Colonic mucosa (tissue), 4 donors: ENCODE measurements at places on chromosomes 1 and 21. TPM values are rescaled to one million over a fixed set of nuclear protein-coding genes. Genes with fewer than 3 reads are reported as not detected.

DNA sequence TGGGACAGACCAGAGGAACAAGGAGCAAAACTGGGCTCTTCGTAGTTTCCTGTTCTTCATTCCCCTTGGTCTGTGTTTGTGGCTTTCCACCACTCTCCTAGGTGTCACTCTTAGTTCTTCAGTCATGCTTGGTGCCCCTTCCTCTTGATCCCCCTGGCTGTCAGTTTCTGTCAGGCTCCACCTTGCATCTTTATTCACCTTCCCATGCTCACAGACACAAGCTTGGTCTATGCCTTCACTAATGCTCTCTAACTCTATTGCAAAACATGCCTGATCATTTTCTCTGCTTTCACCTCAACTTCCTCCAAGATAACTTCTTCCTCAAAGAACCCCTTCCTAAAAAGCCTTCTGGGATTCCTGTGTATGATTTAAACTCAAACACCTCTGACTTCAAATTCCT is 122.9 kb downstream of the GLUL start:
- H3K27ac ChIP-seq, result no peak overlapping the region
- H3K4me1 ChIP-seq, result no peaks in the 10 kb centered on the region
- DNase-seq, result no peak
- no peaks in the 10 kb centered on the region for H3K36me3 ChIP-seq
- H3K4me3 ChIP-seq, result no peak overlapping the region
- no peaks in the 10 kb centered on the region for H3K27me3 ChIP-seq

GRCh38 chr1:104905322-104905721 is 1155.6 kb downstream of the AMY1C start:
- DNase-seq, result no peak
- no peak overlapping the region for H3K4me3 ChIP-seq
- H3K36me3 ChIP-seq, result no peaks in the 10 kb centered on the region
- H3K4me1 ChIP-seq, result no peaks in the 10 kb centered on the region
- H3K27me3 ChIP-seq, result no peaks in the 10 kb centered on the region

- H3K27ac ChIP-seq, result no peak overlapping the region
- no peak overlapping the region for H3K4me3 ChIP-seq
- no peaks in the 10 kb centered on the region for H3K27me3 ChIP-seq
- no peak for DNase-seq
These were observed 37.0 kb downstream of the LRIG2 start for GRCh38 chr1:113109908-113110554.

DNA sequence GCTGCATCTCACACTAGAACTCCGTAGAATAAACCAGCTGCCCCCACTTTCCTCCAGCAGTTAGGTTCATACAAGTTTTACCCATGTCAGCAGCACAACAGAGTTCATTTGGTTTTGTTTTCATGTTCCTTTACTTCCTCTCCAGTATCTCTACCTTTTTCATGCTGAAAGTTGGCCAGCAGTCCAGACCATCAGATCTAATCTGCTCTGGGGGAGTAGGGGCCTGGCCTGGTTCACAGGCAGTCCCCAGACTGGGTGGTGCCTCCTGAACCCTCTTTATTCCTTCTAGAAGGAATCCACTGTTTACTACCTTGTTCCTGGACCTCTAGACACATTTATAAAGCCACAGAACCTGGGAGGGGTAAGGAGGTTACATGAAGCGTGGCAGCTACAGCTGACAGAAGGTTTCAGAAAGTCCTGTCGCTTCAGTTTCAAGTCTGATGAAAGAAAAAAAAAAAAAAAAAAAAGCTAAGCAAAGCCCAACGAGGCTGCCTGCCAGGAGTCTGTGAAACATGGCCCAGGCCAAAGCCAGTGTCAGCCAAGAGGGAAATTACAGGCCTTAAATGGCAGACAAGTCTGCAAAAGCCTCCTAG is 184.6 kb upstream of the JUN start:
- peaks cover 4% of the 10 kb centered on the region for H3K4me1 ChIP-seq
- no peak overlapping the region for H3K4me3 ChIP-seq
- no peaks in the 10 kb centered on the region for H3K36me3 ChIP-seq
- H3K27me3 ChIP-seq, result no peaks in the 10 kb centered on the region
- peak overlapping the region; percentile 68 for H3K27ac ChIP-seq
- peak; percentile 53 for DNase-seq

DNA sequence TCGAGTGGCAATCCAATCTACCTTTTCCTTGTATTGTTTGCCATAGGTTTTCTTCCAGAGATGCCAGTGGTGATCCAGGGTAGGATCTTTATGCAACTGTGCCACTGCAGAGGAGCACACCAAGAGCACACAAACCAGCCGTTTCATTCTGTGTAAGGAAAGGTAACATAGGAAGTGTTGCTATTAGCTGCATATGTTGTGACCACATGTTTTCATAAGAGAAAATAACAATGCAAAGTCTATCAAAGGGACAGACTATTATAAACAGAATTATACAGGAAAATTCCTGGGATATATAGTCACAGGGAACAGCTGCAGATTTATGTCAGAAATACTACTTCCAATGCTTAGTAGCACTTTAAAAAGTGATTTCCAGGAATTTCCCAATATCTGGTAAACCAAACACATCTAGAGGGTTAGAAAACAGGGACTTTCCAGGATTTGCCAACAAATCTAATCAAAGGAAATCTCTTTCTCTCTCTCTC is 919 bp downstream of the CTSS start:
- peak overlapping the region; percentile 23 for H3K4me3 ChIP-seq
- H3K27ac ChIP-seq, result peak overlapping the region; percentile 78
- DNase-seq, result no peak
- no peaks in the 10 kb centered on the region for H3K36me3 ChIP-seq
- peaks cover 7% of the 10 kb centered on the region for H3K4me1 ChIP-seq
- no peaks in the 10 kb centered on the region for H3K27me3 ChIP-seq

DNA sequence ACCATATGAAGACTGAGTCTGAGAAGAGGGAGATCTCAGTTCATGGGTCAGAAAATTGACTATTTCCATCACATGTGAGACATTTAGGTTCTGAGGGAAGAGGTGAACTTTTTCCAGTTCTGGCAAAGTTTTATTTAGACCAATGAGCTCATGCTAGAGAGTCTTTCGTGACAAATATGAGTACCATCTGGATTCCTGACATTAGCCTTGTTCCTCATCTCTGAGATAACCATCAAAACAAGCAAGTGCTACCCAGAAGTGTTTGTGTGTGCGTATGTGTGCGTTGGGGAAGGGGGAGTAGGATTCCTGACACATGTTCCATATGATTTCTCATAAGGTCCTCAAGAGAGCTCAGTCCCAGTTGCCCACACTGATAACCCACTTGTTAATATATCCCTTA is 120.6 kb downstream of the FASLG start:
- H3K27ac ChIP-seq, result no peak overlapping the region
- H3K27me3 ChIP-seq, result no peaks in the 10 kb centered on the region
- no peaks in the 10 kb centered on the region for H3K36me3 ChIP-seq
- no peaks in the 10 kb centered on the region for H3K4me1 ChIP-seq
- H3K4me3 ChIP-seq, result no peak overlapping the region

- no peaks in the 10 kb centered on the region for H3K4me1 ChIP-seq
- DNase-seq, result peak; percentile 18
- H3K4me3 ChIP-seq, result no peak overlapping the region
- H3K27me3 ChIP-seq, result no peaks in the 10 kb centered on the region
- H3K27ac ChIP-seq, result no peak overlapping the region
- H3K36me3 ChIP-seq, result no peaks in the 10 kb centered on the region
These were observed 26.7 kb upstream of the ZNHIT6 start for GRCh38 chr1:85734931-85735330.

DNA sequence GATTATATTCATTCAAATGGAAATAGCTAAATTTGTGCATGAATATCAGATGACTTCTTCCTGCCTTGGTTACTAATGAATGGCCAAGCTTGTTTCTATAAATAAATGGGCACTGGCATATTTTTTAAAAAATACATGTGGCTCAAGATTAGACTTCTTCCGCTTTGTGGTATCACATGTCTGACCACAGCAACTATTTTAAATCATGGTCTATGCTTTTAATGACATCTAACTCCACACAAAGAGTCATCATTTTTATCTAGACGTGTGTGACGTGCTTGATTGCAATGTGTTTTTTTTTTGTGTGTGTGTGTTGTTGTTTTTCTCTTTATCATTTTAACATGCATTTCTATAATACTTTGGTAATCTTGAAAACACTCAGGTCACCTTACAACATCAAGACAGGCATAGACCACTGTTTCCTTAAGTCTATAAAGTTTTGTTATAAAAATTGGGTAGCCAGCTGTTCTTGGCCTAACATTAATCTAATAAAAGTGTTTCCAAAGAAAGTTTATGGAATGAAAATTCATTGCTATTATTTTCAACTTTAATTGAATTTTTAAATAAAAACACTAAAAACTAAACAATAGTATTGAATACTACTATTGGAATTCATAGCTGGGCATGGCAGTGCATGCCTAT is 29.5 kb downstream of the RGS1 start:
- H3K36me3 ChIP-seq, result no peaks in the 10 kb centered on the region
- H3K4me1 ChIP-seq, result no peaks in the 10 kb centered on the region
- no peak overlapping the region for H3K4me3 ChIP-seq
- H3K27ac ChIP-seq, result no peak overlapping the region
- DNase-seq, result no peak
- H3K27me3 ChIP-seq, result no peaks in the 10 kb centered on the region

DNA sequence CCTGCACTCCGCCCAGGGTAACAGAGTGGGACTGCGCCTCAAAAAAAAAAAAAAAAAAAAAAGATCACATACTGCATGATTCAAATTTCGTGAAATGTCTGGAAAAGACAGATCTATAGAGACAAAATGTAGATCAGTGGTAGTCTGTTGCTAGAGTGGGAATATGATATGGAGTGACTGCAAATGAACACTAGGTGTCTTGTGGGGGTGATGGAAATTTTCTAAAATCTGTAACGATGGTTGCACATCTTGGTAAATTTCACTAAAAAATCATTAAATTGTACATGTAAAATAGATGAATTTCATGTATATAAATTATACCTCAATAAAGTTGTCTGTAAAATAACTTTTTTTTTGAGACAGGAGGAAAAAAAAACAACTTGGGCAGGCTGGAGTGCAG is 5.5 kb downstream of the AIDA start:
- H3K27me3 ChIP-seq, result no peaks in the 10 kb centered on the region
- no peaks in the 10 kb centered on the region for H3K4me1 ChIP-seq
- no peak for DNase-seq
- H3K4me3 ChIP-seq, result no peak overlapping the region
- H3K27ac ChIP-seq, result no peak overlapping the region
- no peaks in the 10 kb centered on the region for H3K36me3 ChIP-seq

GRCh38 chr1:31423418-31423947 is 10.5 kb downstream of the SERINC2 start:
- no peak overlapping the region for H3K27ac ChIP-seq
- no peaks in the 10 kb centered on the region for H3K27me3 ChIP-seq
- H3K4me3 ChIP-seq, result no peak overlapping the region
- DNase-seq, result no peak

DNA sequence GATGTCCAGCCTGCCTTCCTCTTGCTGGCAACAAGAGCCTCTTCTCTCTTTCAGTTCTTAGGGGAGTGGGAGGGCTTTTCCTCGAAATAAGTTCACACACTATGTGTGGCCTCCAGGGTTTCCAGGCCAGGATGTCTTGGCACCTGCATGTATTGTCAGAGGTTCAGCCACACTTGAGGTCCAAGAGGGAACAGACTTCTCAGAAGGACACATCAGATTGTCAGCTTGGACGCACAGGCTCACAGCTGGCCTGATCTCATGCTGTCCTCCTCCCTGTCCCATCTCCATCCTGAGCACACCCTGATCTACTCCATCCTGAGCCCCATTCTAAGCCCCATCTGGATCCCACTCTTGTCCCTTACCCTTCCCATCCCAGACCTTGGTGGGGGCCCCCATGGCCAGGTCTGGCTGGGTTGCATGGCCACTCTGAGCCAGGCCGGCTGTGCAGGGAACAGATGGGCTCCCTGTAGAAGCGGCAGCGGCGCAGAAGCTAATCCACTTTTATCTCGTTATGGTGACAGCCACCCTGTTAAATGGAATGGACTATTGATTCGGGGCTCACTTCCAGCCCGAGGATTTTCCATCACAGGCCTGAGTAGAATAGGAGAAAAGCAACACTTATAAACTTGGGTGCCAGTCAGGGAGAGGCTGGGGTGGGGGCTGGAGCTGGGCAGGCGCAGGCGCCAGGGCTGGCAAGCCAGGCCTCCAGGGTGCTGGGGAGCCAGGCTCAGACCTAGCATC is 85.1 kb upstream of the CSF3R start:
- H3K4me1 ChIP-seq, result no peaks in the 10 kb centered on the region
- H3K27me3 ChIP-seq, result no peaks in the 10 kb centered on the region
- no peaks in the 10 kb centered on the region for H3K36me3 ChIP-seq
- DNase-seq, result no peak

GRCh38 chr1:18293291-18293690 is 185.7 kb downstream of the IGSF21 start:
- no peak overlapping the region for H3K4me3 ChIP-seq
- H3K27ac ChIP-seq, result no peak overlapping the region
- no peak for DNase-seq
- H3K27me3 ChIP-seq, result no peaks in the 10 kb centered on the region
- H3K4me1 ChIP-seq, result no peaks in the 10 kb centered on the region

GRCh38 chr1:21914880-21915640 is 22.1 kb downstream of the HSPG2 start:
- no peaks in the 10 kb centered on the region for H3K36me3 ChIP-seq
- peaks cover 28% of the 10 kb centered on the region for H3K4me1 ChIP-seq
- H3K27me3 ChIP-seq, result no peaks in the 10 kb centered on the region
- no peak for DNase-seq
- no peak overlapping the region for H3K4me3 ChIP-seq
- H3K27ac ChIP-seq, result peak overlapping the region; percentile 69

Gene DNALI1
- total RNA-seq, result 4.1 TPM

DNA sequence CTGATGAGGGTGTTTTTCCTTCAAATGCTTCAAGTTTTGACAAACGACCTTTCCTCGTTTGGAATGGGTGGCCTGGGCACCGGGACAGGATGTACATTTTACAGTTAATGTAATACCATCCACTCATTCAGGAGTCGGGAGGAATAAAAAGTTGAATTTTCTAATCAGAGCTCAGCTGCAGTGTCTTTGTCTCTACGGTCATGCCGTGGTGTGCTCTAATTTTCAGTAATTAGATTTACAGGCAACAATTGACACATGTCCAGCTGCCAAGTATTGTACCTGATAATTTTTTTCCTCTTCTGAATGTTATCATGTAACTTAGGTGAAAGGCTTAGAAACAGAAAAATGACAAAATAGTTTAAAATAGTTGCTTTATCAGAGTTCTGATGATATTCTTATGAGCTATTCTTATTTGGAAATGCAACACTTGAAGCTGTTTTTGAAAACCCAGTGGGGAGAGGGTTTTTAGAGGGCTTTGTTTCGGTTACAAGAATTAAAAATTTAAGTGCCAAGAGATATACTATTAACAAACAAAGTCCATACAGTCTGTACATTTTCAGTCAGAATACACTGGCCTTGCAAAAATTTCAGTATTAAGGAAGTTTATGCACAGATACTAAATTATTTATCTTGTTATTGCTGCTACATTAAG is 1.0 kb downstream of the CDKN2C start:
- H3K27ac ChIP-seq, result no peak overlapping the region
- no peaks in the 10 kb centered on the region for H3K36me3 ChIP-seq
- H3K4me1 ChIP-seq, result no peaks in the 10 kb centered on the region
- H3K4me3 ChIP-seq, result peak overlapping the region; percentile 79
- DNase-seq, result no peak

DNA sequence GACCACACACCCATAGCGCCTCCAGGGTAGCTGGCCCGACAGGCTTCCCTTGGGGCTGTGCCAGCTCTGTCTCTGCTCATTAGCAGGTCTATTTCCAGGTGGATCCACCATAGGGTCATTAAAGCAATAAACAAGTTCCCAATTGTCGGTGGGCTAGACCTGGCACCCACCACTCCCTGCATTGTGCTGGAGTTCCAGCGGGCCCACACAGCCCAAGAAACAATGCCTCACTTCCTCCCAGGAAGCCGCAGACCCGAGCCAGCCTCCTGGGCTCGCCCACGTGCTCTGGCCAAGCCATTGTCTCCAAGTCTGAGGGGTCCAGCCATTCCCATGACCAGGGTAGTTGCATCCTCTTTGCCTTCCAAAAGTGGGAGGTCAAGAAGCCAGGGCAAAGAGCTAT is 27.5 kb upstream of the SOX13 start:
- no peaks in the 10 kb centered on the region for H3K4me1 ChIP-seq
- H3K27me3 ChIP-seq, result no peaks in the 10 kb centered on the region
- no peak overlapping the region for H3K4me3 ChIP-seq
- no peaks in the 10 kb centered on the region for H3K36me3 ChIP-seq
- no peak overlapping the region for H3K27ac ChIP-seq
